Fibroblast of skin of right quadriceps (primary cell): ENCODE measurements at places on chromosomes 7 and 10.

GRCh38 chr7:29282819-29283414 lies 88.3 kb downstream of the CHN2 start:
- DNase-seq: no peak

DNA sequence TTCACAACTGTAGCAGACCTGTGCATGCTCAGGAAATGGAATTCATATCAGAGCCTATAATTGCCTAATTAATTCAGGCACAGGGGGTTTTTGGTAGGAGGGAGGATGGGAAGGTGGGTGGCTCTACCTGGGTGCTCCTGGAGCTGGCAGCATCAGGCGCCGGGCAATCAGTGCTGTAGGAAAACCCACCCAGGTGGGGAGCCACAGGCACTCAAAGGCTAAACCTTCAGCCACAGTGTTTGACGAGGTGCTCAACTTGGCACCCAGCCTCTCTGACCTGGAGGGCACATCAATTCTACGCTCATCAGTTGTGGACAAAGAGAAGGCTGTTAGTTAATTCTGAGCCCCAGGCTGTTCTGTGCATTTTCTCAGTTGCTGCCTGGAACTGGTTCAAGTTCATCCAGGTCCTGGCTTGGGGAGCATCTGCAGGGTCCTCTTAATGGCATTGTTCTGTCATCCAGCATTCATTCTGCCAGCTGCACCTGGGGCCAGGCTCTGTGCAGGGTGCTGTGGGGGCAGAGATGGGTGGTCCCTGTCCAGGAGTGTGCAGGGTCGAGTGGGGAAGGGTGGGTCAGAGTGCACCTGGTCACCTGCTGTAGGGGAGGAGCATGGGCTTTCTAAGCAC lies 54.1 kb upstream of the NPTX2 start:
- no peak for DNase-seq

GRCh38 chr10:117442521-117442920 lies 67.3 kb upstream of the PDZD8 start:
- no peak for DNase-seq

GRCh38 chr7:17674166-17674942 lies 265.9 kb downstream of the SNX13 start:
- DNase-seq: no peak

DNA sequence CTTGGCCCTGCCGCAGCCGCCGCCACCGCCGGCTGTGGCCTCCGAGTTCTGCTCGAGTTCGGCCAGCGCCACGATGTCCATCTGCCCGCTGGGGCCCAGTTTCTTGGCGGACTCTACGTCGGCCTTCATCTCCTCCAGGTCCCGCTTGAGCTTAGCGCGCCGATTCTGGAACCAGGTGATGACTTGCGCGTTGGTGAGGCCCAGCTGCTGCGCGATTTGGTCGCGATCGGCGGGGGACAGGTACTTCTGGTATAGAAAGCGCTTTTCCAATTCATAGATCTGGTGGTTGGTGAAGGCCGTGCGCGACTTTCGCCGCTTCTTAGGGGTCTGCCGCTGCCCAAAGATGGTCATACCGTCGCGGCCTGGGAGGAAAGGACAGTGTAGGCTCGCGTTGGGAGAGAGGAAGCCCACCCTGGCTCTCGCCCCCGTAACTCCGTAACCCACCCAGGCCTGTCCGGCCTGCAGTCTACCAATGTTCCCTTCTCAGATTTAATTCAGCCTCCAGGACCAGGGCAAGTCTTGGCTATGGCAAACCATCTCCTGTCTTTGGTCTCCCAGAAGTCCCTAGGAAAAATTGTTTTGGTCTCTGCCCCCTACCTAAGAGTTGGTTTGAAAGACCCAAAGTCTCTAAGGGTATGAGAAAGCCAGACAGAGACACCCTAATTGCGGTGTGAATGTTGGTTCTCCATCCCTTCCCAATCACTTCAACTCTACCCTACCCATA lies 1.7 kb downstream of the LBX1 start:
- DNase-seq: no peak

- DNase-seq: no peak
These were observed 9.6 kb upstream of the CYREN start for GRCh38 chr7:135180122-135180521.

GRCh38 chr10:17348501-17349349 lies 105.7 kb downstream of the ST8SIA6 start:
- peak; percentile 84 for DNase-seq

GRCh38 chr10:33661580-33662336 lies 327.3 kb upstream of the NRP1 start:
- peak; percentile 61 for DNase-seq

GRCh38 chr10:77392236-77392721 lies 245.3 kb downstream of the KCNMA1 start:
- DNase-seq: peak; percentile 77

- no peak for DNase-seq
These were observed 472.6 kb upstream of the CNTNAP2 start for GRCh38 chr7:145643981-145644380.

DNA sequence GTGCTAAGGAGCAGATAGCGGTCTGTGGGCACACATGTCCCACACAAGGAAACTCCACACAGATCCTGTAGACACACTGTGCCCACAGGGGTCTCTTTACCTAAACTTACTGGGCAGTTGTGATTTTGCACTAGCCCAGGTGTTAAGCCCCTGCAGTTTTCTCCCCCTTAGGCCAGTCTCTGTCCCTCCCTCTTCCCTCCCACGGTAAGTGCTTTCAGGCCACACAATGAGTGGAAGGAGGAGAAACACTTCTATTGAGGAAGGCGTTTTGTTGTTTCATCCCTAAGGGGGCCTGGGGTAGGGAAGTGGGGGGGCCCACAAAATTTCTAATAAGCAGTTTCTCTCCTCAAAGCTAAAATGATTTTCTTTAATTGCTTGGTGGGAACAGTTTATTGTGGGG lies 51.4 kb downstream of the FBXW4 start:
- no peak for DNase-seq

DNA sequence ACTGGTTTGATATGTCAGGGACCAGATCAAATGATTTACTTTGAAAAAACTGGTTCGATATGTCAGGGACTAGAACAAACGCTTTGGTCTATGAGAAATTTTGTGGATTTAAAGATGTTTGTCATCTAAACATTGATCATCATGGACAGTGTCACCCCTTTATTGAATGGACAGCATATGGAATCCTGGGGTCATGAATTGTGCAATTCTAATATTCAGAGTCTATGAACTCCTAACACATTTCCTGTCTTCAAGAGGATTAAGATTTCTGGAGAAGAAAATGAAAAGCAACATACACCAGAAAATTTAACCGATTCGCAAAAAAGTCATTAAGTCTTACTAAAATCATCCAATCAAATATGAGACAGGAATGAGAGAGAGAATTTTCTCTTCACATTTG lies 106.4 kb upstream of the FAM133B start:
- no peak for DNase-seq

GRCh38 chr7:15327001-15327400 lies 234.8 kb downstream of the AGMO start:
- DNase-seq: no peak

- no peak for DNase-seq
These were observed 20.8 kb downstream of the AUTS2 start for GRCh38 chr7:69619054-69619453.

- no peak for DNase-seq
These were observed 54.2 kb downstream of the DNAJC12 start for GRCh38 chr10:67783606-67784294.

DNA sequence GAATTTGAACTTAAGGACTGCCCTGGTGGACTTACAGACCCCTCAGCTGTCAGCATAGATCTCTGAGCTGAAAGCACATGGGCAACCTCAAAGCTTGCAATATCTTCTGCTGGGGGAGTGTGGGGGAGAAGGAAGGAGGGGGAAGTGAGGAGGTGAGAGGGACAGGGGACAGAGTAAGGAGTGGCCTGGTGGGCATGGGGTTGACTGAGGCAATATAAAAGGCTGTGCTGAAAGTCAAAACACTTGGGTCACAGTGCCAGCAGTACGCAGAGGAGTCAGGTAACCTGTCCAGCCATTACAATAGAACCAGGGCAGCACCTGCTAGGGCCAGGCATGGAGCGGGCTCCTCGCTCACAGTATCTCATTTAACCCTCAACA lies 43.2 kb downstream of the PPP1R3C start:
- no peak for DNase-seq

DNA sequence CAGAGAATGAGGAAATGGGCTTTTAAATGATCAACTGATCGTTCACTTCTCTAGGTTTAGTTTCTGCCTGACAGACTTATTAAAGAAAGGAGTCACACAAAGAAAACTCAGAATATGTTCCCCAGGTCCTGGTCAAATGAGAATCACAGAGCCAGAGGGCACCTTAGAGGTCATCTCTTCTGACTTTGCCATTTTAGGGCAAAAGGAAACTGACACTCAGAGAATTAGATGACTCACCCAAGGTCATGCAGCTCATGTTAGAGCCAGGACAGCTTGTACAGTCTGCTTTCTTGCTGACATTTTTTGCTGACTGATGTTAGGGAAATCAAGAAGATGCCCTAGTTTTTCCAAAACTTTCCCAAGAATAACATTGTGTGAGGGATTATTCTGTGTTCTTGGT lies 312.7 kb upstream of the SP8 start:
- no peak for DNase-seq

- peak; percentile 0 for DNase-seq
These were observed at the start of gene TMEM229A for GRCh38 chr7:124032369-124033094. Gene TMEM229A (minus strand): TSS chr7:124033067. CDS start chr7:124033003, 64 bp downstream.

- DNase-seq: no peak
These were observed 80.8 kb downstream of the VWDE start for GRCh38 chr7:12322903-12323300.

DNA sequence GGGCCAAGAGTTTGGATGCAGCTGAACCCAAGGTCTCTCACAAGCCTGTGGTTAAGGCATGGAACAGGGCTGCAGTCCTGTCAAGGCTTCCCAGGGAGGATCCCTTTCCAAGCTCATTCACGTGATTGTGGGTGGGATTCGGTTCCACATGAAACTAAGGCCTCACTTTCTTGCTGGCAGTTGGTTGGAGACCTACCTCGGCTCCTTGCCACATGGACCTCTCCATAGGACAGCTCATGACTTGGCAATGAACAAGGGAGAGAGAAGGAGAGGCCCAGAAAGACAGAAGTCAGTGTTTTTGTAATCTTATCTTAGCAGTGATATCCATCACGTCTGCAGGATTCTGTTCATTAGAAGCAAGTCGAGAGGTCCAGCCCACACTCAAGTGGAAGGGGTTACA lies 583.8 kb downstream of the LRMDA start:
- no peak for DNase-seq

DNA sequence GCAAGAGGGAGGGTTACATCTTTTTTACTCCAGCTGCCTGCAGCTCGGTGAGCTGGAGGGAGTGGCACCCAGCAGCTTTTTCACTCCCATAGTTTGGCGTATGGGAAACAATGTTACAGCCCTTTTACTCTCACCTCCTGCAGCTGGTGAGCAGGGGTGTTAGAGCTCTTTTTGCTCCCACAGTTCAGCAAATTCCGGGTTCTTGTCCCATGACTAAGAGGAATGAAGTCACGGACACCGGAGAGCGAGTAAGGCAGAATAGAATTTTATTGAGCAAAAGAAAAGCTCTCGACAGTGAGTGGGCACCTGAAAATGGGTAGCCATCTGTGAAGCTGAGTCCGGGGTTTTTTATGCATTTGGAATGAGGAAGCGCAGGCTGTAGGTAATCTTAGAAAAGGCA lies 446.6 kb downstream of the GFRA1 start:
- DNase-seq: no peak

DNA sequence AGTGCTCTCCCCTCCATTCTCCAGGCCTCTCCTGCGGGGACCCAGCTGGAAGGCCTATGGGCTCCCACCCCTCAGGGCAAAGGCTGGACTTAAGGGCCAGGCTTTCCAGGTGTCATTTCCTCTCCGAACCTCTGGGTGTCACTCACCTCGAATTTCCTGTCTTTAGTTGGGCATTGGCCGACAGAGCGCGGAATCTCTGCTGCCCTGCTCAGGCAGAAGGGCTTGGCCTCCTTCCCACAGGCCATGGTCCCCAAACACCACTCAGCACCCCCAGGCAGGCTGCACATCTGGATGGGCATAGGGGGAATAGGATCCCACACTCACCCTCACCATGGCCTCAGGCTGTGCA lies 212.9 kb downstream of the CCSER2 start:
- DNase-seq: no peak

DNA sequence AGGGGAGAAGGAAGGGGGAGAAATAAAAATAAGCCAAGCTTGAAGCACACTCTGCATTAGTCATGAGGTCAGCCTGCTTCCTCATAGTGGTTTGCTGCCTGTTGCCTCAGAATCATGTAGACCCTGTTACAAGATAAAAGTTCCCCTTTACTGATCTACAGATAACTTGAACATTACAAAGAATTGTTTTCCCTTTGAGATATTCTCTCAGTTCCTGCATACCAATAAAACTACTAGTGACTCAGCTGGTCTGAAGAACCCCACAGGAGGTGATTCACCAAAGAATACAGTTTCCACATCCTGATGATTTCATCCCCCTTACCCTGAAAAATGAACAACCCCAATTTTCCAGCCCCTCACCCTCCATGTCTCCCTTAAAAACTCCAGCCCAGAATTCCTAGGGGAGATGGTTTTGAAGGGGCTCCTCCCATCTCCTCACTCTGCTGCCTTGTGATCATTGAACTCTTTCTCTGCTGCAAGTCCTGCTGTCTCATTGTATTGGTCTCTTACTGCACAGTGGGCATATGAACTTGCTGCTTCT lies 31.5 kb upstream of the NRP1 start:
- peak; percentile 98 for DNase-seq

DNA sequence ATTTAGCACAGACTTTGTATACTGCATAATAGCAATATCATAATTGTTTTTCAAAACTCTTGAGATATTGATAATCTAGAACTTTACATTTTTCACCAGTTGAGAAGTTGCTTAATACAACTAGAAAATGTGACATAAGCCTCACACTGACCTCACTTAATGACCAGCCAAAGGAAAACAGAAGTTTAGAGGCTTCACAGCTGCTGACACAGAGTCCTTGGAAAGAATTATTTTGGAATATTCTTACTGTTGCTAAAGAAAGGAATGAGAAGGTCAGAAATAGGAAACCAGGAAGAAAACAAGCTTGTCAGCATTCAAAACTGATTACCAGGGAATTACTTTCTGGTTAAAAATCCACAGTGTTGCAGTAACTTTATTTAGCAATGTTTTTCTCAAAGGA lies 35.5 kb upstream of the WASL start:
- no peak for DNase-seq

GRCh38 chr10:48536156-48536500 lies 68.7 kb downstream of the ARHGAP22 start:
- DNase-seq: no peak

DNA sequence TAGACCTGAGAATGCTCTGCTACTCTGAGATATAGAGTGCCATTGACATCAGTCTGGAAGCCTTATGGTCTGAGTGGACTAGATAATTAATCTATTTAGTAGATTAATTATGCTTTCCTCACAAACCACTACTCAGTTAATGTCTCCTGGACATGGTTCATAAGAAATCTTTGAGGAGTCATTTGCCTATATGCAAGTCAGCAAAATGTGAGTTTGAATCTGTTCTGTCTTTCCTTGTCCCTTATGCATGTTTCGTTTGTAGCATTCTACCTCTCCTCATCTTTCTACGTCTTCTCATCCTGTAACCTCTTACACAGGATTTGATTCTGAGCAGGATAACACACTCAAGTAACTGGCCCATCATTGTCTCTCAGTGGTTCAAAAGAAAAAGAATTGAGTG lies 735.4 kb upstream of the LRRTM3 start:
- DNase-seq: no peak

GRCh38 chr10:69828144-69828870 lies 26.6 kb downstream of the COL13A1 start:
- DNase-seq: no peak

GRCh38 chr7:28469562-28469961 lies 57.2 kb downstream of the CREB5 start:
- DNase-seq: no peak

- no peak for DNase-seq
These were observed 67.8 kb upstream of the CYTH3 start for GRCh38 chr7:6340241-6340640.
